ENCODE measurements at places on chromosomes 7 and 10. TPM values are rescaled to one million over a fixed set of nuclear protein-coding genes. Genes with fewer than 3 reads are reported as not detected.

Gene ATOH7
- total RNA-seq: 0.64 TPM

Gene CHST15
- 56.4 TPM for total RNA-seq

Gene EPDR1
- total RNA-seq: 8.2 TPM

Gene SMO
- 6.2 TPM for total RNA-seq

Gene CAMK1D
- 5.2 TPM for total RNA-seq

Gene SPDYE6
- total RNA-seq: not detected

Gene COL13A1
- total RNA-seq: 0.66 TPM

Gene PLEKHA8
- 7.5 TPM for total RNA-seq

Gene ITIH2
- 0.73 TPM for total RNA-seq

Gene PIP
- 140 TPM for total RNA-seq

Gene AKR1C8
- total RNA-seq: 0.33 TPM

Gene FRAT1
- 9.8 TPM for total RNA-seq

Data from breast epithelium (tissue), 4 donors.